Endothelial cell (in vitro differentiated cells): ENCODE measurements at places on chromosomes 4 and X.

DNA sequence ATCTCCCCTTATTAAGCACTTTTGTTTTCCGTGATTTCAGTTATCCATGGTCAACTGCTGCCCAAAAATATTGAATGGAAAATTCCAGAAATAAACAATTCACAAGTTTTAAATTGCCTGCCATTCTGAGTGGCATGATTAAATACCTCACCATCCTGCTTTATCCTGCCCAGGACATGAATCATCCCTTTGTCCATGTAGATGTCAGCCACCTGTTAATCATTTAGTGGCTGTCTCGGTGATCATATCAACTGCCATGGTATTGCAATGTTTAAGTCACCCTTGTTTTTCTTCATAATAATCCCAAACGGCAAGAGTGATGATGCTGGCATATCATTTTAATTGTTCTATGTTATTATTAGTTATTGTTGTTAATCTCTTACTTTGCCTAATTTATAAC lies 79.8 kb upstream of the LHFPL1 start:
- DNase-seq: no peak

DNA sequence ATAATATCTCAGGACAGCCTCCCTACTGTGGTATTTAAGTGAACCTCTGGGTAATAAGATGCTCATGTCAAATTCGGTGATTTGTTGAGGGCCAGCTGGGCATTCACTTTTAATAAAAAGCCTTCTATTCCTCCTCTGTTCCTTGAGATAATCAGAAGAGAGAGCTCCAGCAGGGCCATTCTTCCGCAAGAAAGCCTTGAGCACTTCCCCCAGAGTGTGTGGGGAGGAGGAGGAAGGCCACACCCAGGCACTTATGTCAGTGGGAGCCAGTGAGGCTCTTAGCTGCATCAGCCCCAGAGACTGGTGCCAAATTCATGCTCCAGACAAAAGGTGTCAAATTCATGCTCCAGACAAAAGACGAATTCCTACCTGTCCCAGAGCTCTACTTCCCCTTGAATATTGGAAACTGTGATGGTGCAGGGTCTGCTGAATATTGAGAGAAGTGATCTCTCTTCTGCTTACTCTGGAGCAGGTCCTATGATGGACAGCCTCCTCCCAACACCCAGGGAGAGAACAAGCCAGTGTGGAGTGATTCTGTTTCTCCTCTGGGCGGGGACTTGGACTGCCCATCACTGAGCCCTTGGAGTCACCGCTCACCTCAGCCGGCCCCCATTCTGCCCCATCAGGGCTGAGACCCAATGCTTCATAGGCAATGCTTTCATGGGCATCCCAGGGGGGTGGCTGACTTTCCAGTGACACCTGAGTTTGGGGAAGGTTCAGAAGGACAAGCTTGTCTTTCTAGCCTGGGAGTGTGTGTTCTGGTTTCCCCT lies 68.1 kb downstream of the FHDC1 start:
- no peak for DNase-seq

GRCh38 chr4:85391071-85391470 lies 83.9 kb upstream of the ARHGAP24 start:
- no peak for DNase-seq

GRCh38 chr4:156362581-156362980 lies 408.9 kb upstream of the CTSO start:
- no peak for DNase-seq
